ENCODE measurements at places on chromosomes 6 and 20.

GRCh38 chr6:36728289-36729160 lies 30.9 kb downstream of the RAB44 start:
- DNase-seq = no peak

GRCh38 chr6:112933947-112934346 lies 586.8 kb downstream of the RFPL4B start:
- no peak for DNase-seq

DNA sequence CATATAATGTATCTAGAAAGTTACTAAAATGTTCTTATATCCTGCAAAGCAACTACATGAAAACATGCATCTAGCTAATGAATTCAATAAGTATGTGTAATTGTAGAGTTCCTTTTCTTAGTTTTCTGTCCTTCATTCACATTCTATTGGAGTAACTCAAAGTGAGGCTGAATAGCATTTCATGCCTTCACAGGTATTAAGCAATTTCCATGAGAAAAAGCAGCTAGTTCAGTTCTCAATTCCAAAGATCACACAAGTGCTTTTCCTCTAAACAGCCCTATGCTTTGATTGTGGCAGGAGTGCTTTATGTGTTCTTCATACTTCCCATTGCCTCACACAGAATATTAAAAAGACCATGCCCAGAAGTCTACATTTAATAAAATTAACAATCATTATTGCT lies 274.9 kb downstream of the RFPL4B start:
- no peak for DNase-seq

GRCh38 chr20:43287637-43288036 lies 97.9 kb upstream of the PTPRT start:
- no peak for DNase-seq
